ENCODE measurements at places on chromosomes 4 and X.

DNA sequence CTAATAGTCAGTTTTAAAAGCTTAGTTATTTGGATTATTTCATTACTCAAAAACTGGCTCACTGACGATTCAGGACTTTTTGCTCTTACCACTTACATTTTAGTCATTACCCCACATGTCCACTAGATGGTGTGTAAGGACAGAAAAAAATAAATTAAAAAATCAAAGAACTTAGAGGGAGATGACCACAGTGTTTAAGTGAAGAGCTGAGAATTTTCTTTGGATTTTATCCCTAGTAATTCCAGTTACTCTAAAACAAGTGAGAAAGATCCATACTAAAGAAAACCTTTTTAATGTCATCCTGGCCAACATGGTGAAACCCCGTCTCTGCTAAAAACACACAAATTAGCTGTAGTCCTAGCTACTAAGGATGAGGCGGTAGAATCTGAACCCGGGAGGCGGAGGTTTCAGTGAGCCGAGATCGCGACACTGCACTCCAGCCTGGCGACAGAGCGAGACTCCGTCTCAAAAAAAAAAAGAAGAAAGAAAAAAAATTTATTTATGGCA, 26.4 kb upstream of the TMPRSS11B start:
- DNase-seq = no peak

GRCh38 chr4:67892905-67893304, 9.1 kb upstream of the TMPRSS11D start:
- DNase-seq = no peak

DNA sequence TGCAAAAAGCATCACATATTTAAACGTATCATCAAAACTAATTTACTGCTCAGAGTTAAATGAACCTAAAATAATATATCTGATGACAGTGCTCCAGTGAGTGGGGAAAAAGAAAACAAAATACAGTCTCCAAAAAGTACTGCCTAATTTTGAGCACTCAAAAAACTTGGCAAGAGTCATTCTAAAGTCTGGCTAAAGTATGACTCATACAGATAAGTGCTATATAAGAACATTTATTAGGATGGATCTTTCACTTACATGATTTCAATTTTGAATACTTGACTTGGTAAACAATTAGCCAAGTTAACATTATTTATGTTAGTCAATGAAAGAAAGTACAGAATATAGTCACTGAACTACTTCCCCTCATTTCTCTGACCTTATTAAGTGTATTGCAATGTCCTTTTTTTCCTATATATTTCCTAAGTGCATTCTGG, 27.2 kb downstream of the FBXO8 start:
- DNase-seq = no peak

- DNase-seq = no peak
Observed at GRCh38 chr4:180635281-180635680, 1607.9 kb upstream of the TENM3 start.

DNA sequence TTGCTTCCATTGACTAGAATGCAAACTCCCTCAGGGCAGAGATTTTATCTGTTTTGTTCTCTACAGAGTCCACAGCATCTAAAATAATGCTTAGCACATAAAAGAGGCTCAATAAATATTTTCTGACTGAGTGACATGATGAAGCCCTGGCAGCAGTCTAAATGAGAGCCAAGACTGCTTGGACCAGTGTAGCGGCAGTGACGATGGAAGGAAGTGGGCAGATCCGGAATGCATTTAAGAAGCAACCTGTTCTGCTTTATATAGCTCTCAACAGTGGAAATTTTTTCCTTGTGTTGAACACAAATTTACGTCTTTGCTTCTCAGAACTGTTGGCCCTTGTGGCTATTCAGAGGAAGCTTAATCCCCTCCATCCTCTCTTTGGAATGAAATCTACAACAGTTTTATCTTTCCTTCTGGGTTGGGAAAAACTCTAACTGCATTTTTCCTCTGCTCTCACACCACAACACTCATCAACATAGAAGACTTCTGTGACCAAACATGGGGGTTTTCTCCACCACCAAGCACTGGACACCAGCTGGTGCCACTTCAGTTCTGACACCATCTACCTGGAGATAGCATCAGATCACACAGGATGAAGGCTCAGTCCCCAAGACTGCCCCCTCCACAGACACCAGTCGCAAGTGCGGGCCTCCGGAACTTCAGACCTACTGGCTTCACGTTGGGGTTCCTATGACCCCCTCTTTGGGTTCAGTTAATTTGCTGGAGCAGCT, 7.0 kb upstream of the BEND4 start:
- DNase-seq = no peak

DNA sequence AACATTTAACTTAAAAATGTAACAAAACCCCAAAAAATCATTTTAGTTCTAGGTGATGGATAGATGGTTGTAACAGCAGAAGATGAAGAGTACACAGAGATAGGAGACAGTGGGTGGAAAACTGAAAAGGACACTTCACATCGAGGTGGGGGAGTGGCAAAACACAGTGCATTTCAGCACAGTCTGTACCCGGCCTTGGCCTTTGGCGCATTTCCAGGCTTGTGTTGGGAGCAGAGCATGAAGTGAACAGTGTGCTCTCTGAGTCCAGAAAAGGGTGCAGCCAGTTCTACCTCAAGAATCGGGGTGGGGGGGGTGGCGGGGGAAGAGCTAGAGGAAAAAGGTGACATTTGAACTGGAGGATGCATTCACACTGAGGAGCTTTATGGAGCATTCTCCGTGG, 4.3 kb downstream of the TSPYL2 start:
- DNase-seq = peak; percentile 16

Measured in heart left ventricle (tissue), 16 donors.